ENCODE measurements at places on chromosomes 7 and 10.

DNA sequence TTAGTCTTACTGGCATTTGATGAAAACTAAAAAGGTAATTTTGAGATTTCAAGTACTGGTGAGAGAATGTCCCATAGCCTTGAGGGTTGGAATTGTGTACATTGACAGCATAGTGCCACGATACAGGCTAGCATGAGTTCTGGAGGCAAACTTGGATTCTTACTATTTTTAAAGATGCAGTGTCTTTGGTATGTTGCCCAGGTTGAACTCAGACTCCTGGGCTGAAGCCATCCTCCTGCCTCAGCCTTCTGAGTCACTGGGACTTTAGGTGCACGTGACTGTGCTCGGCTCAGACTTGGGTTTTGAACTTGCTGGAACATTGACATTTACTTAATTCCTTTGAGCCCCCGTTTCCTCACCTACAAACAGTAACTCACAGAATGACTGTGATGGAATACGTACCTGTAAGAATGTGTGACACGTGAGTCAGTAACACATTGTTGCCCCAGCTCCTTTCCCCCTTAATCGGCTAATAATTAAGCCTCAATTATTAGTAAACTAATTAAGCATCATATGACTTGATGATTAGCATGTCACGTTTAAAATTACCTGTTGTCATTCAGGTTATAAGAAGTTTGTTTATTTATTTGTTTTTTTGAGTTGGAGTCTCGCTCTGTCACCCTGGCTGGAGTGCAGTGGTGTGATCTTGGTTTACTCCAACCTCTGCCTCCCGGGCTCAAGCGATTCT is 10.6 kb downstream of the DNAJB6 start:
- DNase-seq: no peak

DNA sequence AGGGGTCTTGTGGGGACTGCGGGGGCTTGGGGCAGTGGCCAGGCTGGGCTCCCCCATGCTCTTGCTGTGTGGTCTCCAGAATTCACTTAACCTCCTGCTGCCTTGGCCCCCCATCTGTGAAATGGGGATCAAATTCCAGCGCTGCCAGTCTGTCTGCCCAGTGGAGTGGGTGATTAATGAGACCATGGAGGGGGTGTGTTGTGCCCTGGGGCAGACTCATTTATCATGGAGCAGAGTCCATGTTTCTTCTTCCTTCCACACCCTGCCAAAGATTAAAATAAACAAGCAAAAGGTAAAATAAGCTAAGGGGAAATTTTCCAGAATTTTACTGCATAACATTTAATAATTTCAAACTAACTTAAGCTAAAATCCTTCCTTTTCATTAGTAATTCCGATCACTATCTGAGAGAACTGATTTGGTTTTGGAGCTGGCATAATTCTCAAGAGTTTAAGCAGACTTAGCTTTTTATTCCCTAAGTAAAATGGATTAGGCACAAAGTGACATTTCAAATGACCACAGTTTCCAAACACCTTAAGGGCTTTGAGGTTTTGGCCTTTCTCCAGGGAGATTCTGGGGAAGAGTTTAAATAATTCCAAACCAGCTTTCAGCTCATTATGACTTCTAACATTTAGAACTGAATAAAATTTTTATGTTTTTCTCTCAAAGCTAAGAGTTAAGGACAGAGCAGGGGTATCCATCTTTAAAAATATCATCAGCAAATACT is 211.9 kb downstream of the CXCL12 start:
- DNase-seq: no peak

GRCh38 chr10:71587941-71588573 is 131.5 kb downstream of the C10orf105 start:
- no peak for DNase-seq

DNA sequence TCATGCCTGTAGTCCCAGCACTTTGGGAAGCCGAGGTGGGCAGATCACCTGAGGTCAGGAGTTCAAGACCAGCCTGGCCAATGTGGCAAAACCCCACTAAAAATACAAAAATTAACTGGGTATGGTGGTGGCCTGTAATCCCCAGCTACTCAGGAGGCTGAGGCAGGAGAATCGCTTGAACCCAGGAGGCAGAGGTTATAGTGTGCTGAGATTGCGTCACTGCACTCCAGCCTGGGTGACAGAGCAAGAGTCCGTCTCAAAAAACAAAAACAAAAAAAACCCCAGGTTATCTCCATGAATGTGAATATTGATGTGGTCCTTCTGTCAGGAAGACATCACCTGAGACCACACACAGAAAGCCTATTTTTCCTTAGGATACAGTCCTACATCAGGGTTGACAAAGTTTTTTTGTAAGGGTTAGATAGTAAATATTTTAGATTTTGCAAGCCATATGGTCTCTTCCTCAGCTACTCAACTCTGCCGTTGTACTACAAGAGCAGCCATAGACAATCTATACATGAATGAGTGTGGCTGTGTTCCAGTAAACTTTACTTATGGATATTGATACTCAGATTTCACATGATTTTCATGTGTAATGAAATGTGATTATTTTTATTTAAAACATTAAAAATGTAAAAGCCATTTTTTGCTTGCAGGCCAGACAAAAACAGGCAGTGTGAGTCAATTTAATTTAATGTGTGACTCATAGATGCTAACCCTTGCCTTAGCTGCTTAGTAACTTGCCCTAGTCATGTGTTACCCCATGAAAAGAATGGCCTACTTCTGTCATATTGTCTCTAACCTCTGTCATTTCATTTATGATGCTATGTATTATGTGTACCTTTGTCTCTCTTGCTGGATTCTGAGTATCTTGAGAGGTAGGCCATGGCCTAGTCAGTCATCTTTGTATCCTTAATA is 78.1 kb downstream of the TPST1 start:
- no peak for DNase-seq

- DNase-seq: no peak
These were observed 132.0 kb upstream of the FOXK1 start for GRCh38 chr7:4550117-4550516.

- no peak for DNase-seq
These were observed 166.2 kb downstream of the PTPN20 start for GRCh38 chr10:47077386-47077785.

GRCh38 chr10:100020886-100021253 is 11.1 kb upstream of the DNMBP start:
- DNase-seq: no peak

DNA sequence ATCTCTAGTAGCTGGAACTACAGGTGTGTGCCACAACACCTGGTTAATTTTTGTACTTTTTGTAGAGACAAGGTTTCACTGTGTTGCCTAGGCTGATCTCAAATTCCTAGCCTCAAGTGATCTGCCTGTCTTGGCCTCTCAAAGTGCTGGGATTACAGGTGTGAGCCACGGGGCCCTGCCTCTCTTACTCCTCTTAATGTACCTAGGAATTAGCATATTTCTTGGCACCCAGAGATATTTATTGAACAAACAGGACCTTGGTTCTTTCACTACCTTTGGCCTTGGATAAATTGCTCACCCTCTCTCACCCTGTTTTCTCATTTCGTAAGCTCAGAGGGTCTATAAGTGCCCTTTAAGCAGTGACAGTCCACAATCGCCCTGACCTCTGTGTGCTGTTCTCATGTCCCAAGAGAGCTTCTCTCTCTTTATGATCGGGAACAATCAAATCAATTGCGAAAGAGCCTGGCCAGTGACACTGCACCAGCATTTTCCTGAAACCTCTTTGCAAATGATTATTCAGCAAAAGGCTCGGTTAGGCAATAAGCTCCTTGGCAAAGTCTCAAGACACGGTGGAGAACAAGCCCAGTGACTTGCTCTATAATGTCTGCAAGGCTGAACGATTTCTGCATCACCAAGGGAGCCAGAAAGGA is 117.7 kb downstream of the APBB1IP start:
- no peak for DNase-seq

DNA sequence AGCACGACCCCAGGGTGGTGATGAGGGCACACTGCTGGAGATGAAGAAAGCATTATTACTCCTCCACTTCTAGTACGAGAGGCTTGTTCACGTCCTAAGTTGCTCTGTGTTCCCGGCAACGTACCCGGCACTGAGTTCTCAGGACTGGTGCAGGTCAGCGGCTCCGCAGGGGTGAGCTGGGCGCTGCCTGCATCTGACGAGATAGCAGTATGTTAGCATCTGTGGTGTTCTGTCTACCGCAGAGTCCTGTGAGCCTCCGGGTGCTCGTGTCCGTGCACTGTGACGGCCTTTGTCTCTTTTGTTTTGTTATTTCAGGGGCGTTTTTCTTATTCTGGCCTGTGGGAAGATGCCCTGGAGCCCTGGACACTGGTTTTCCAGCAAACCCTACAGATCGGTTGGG is 507.8 kb downstream of the DNAJB6 start:
- DNase-seq: no peak

GRCh38 chr7:42686594-42687156 is 225.2 kb downstream of the C7orf25 start:
- DNase-seq: no peak

GRCh38 chr10:132124201-132124920 is 58.6 kb downstream of the JAKMIP3 start:
- DNase-seq: no peak

DNA sequence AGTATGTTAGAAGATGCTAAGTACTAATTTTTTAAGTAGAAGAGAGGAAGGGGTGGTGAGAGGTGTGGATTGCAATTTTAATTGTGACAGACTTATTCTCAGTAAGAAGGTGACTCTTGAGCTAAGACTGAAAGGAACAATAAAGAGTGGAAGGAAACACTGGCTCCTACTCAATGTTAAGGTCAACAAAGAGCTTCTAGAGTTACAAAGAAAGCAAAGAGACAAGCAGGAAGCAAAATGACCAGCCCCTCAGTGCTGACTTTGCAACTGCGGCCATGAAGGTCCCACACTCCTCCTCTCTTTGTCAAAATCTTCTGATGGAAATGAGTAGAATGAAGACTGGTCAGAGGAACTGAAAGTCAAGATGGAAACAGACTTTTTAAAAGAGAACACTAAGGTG is 79.9 kb upstream of the FOXI2 start:
- no peak for DNase-seq

DNA sequence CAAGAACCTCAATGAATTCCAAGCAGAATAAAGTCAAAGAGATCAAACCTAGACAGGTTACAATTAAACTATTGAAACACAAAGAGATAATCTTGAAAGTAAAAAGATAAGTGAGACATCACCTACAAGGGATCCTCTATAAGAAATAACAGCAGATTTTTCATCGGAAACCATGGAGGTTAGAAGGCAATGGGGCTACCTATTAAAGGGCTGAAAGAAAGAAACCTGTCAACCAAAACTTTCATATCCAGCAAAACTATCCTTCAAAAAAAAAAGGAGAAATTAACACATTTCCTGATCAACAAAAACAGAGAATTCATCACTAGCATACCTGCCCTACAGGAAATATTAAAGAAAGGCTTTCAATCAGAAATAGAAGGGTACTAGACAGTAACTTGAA is 244.9 kb downstream of the ARHGAP12 start:
- no peak for DNase-seq

DNA sequence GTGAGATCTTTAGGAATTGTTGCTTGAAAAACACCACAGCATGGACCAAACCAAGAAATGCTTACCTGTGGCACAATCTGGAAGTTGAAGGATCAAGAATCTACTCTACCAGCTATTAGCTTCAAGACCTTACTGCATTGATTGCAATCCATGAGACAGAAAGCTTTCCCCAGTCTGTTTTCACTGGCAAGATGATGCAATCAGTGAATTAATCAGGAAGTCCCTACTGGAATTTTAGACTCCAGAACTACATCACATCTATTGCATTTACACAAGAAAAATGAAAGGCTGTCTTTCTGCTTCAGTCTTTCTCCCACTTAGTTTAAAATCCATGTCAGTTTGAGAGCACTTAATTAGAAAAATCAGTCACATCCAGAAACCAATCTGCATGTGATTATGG is 191.7 kb downstream of the TFEC start:
- DNase-seq: no peak

DNA sequence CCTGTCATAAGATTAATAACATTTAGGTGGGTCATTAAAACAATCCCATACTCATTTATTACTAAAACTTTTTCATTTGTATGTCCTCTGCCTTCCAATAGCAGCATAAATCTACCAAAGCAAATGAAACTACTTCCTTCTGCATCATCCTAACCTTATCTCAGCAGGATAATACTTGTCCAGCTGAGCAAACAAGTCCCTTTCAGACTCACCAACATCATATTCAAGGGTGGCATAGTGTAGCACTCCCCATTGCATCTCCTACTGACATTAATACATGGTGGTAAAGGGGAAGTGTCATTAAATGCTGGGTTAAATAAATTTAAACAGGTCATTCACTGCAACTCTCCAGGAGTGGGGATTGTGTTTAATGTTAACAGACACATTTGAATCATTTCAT is 3.4 kb upstream of the MINDY3 start:
- no peak for DNase-seq

GRCh38 chr10:48872234-48872633 is 67.4 kb downstream of the LRRC18 start:
- DNase-seq: no peak

GRCh38 chr10:101014966-101015581 is 15.5 kb downstream of the LZTS2 start:
- DNase-seq: no peak

GRCh38 chr7:131861620-131862346 is 305.4 kb upstream of the PODXL start:
- DNase-seq: no peak

DNA sequence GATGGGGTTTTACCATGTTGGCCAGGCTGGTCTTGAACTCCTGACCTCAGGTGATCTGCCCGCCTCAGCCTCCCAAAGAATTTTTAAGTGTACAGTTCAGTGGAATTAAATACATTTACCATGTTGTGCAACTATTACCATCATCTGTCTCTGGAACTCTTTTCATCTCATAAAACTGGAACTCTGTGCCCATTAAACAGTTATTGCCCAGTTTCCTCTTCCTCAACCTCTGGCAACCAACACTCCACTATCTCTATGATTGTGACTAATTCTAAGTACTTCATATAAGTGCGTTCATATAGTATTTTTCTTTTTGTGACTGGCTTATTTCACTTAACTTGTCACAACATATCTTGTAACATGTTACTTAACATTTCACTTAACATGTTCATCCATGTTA is 41.3 kb upstream of the ATXN7L1 start:
- no peak for DNase-seq

DNA sequence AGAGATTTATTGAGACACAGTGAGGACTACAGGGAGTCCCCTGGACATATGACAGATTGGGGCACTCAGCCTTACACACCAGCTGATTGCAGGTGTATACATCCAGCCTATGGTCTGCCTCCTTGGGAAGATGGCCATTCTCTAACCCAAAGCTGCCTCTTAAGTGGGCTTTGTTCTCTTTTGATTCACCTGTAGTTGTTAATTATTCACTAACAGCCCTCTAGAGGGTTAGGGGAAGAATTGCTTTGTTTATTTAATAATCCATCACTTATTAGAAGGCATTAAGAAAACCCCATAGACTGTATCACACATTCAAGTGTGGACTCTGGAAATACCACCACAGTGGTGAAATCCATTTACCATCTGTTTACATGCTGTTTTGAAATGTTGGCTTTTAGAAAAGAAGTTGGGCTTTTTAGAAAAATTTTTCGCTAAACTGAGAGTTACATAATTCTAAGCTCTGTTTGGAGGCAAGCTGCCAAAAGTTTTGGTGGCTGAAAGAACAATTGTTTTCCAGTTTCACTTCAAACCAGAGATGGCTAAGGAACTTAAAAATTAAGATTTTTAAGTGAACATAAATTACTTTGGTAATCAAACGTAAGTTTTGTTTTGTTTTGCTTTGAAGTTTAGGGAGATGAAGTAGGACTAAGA is 379.1 kb downstream of the ADRA2A start:
- DNase-seq: no peak
